C1 segment of cervical spinal cord (tissue), 14 donors: ENCODE measurements at places on chromosomes 3 and 15.
A peak's percentile ranks its signal among the peaks of the same experiment; 100 is the strongest.

GRCh38 chr3:40055361-40055760 is 246.0 kb downstream of the MYRIP start:
- DNase-seq, result no peak

GRCh38 chr15:90104551-90104950 is 2.3 kb upstream of the IDH2 start:
- no peak for DNase-seq

- no peak for DNase-seq
These were observed 3.6 kb downstream of the LRRC57 start for GRCh38 chr15:42544853-42545629.

DNA sequence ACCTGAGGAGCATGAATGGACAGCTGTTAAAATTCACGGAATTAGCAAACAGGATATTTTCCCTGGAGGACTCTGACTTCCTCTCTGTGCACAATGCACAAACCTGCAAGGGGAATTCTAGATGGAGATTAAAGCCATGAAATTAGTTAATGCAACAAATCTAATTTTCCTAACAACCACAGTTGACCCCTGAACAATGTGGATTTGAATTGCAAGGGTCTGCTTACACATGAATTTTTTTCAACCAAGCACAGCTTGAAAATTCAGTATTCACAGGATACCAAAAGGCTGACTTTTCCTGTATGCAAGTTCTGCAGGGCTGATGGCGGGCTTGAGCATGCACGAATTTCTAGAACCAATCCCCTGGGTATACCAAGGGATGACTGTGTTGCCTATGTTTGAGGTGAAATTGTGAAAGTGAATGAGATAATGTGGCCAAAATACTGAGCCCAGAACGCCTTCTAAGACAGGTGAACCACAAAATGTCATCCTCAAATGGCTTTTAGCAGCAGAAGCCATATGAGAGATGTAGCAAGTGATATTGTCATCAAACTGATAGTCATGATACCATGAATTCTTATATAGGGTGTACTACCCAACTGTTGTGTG is 52.5 kb downstream of the COL8A1 start:
- DNase-seq, result no peak

GRCh38 chr3:62874711-62875557 is at the start of gene CADPS:
Gene CADPS, minus strand, starts transcription at chr3:62875416. Its CDS starts 387 bp downstream, at chr3:62875029.
- DNase-seq, result peak; percentile 23

- DNase-seq, result no peak
These were observed 269.8 kb downstream of the DIPK2A start for GRCh38 chr3:144241404-144241803.

GRCh38 chr3:62159056-62159708 is 214.2 kb downstream of the FEZF2 start:
- DNase-seq, result no peak

- no peak for DNase-seq
These were observed 232.1 kb downstream of the IGSF11 start for GRCh38 chr3:118802325-118803095.

- DNase-seq, result no peak
These were observed 10.9 kb upstream of the ULK4 start for GRCh38 chr3:41972802-41973201.

- DNase-seq, result no peak
These were observed 538.2 kb downstream of the FOXP1 start for GRCh38 chr3:71045212-71045916.

DNA sequence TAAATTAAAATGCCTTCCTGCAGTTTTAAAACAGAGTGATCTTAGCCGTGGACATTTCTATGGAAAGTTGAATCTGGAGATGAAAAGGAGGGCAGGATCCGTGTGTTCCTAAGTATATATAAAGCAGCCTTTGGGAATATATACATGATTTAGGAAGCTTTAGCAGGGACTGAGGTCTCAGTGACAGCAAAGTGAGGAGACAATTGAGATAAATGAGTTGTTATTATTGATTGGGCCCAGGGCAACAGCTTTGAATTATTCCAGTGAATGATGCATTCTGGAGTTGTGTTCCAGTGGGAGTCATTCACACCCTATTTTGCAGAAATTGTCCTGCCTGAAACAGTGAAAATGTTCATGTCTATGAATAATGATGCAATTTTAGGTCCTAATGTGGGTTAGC is 281.4 kb downstream of the BCHE start:
- no peak for DNase-seq

DNA sequence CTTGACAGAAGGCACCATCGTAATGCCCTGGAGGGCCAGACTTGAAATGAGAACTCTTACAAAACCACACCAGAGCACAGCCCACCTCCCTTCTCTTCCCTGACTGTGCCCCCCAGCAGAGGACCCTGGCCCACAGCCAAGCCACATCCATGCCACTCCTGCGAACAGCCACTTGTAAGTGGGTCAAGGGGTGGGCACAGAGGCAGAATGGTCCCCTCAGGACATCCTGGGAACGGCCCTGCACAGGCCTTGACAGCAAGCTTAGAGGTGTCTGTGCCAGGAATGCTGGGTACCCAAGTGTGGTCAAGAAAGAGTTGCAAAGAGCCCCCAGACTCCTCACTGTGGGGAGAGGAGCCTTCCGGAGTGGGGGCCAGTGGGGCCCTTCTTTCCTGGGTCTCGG is 33.3 kb downstream of the HCN4 start:
- DNase-seq, result no peak

DNA sequence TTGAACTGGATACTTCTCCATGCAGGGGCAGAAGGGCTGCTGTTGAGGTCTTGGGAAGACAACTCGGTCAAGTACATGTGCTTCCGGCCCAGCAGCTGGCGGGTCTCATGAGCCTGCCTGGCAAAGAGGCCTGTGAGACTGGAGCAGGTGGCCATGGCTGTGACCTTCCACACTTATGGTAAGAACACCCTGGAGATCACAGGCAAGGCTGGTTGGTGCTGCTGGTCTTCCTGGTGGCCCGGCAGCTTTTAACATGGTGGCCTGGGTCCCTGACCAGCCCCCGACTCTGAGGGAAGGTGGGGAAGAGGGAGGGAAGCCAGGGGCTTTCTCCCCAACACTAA is 15.4 kb downstream of the CHRD start:
- DNase-seq, result no peak

GRCh38 chr3:27194861-27195483 is 174.2 kb downstream of the NEK10 start:
- no peak for DNase-seq

- DNase-seq, result no peak
These were observed 6.6 kb downstream of the ZBED2 start for GRCh38 chr3:111588527-111588926.

DNA sequence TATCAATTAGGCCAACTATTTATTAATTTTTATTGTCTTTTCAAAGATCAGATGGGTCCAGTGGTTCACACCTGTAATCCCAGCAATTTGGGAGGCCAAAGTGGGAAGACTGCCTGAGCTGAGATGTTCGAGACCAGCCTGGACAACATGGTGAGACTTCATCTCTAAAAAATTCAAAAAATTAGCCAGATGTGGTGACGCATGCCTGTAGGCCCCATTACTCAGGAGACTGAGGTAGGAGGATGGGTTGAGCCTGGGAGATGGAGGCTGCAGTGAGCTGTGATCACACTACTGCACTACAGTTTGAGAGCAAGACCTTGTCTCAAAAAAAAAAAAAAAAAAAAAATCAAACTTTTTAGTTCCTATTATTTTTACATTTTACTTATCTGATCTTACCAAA is 8.2 kb downstream of the AP3S2 start:
- DNase-seq, result no peak

GRCh38 chr3:4571690-4572334 is 78.7 kb downstream of the ITPR1 start:
- DNase-seq, result no peak

GRCh38 chr3:159904911-159905310 is 83.7 kb upstream of the IL12A start:
- no peak for DNase-seq

GRCh38 chr15:74345051-74345450 is 22.4 kb downstream of the CYP11A1 start:
- no peak for DNase-seq

DNA sequence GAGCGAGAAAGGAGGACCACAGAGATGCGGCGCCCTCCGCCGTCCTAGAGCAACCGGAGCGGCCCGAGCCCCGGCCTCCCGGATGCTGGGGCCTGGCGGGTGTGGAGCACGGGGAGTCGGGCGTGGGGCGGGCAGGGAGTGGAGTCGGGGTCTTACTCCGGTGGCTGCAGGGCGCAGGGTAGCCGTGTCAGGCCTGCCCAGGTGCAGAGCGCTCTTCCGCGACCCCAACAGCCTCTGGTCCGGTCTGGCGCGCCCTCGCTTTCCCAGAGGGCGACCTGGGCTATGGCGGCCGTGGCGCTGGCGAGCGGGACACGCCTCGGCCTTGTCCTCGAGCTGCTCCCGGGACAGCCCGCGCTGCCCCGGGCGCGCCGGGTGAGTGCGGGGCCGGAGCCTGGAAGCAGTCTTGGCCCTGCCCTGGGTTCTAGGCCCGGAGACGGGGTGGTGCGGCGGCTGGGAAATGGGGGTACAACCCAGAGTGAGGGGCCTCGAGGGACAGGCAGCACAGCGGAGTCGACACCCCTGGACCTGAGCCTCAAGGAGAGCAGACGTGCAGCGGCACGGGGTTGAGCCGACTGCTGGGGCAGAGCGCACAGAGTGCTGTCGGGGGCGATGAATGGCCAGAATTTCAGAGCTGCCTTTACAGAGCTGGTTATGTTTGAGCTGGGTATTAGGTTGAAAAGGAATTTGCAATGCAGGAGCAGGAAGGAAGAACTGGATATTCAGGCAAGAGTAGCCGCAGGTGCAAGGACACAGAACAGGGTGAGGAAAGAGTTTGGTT is at the start of gene ZNF662:
Gene ZNF662, plus strand, starts transcription at position 73 of the 778 bp plus-strand sequence. CDS start 1,973 bp downstream, outside the sequence.
- DNase-seq, result peak; percentile 79

- peak; percentile 23 for DNase-seq
These were observed 429.0 kb upstream of the ATP11B start for GRCh38 chr3:182364323-182364722.

DNA sequence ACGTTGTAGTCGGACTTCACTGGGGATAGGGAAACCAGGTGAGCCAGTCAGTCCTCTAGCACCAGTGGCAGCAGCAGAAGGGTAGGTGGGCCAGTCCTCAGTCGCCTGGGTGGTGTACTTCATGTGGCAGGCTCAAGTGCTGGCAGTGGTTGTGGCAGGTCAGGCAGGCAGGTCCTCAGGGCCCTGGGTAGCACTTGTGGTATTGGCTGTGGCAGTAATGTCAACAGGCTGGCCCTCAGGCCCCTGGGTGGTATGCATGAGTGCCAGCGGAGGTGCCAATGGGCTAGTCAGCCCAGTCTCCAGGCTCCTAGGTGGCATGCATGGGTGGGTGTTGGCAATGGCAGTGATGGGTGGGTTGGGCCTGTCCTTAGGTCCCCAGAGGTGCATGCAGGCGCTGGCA is 40.6 kb downstream of the FAIM start:
- DNase-seq, result no peak

DNA sequence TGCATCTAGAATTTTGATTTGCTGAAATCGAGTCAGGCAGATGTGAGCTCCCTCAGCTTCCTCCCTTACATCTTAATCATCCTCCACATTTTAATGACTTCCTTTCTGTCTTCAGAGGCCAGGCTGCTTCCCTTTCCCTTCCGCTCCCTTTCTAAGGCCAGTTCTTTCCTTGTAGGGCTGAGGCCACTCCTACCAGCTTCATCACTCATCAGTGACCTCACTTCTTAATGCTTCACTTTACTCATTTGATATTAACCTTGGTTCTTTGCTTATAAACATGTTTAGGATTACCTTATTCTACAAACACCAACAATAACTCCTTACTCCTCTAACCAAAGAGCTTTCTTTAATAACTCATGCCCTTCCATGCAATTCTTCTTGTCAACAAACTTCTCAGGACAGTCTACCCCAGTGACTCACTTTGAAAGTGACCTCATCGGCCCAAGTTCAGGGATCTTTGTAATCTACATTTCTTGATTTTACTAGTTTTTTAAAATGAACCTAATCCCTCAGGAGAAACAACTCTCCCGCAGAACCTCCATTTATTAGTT is 23.9 kb downstream of the ILDR1 start:
- no peak for DNase-seq

DNA sequence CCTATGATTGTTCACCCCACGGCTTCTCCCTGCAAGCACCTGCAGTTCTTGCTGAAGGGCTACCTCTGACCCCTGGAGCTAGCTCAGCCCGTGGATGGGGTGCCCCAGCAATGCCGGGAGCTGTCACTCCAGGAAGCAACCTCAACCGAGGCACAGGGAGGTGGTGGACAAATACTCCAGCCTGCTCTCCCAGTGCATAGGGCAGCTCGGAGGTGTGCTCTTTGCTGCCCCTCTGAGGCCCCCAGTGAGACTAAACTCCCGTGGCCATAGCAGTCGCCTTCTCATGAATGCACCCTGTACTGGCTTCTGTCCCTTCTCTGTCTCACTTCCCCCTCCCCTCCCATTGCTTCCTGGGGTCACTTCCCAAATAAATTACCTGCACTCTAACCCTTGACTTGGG is 48.5 kb downstream of the LINGO1 start:
- DNase-seq, result no peak

- DNase-seq, result no peak
These were observed 4.6 kb downstream of the P2RY1 start for GRCh38 chr3:152839511-152839910.

- no peak for DNase-seq
These were observed 630 bp downstream of the LXN start for GRCh38 chr3:158671821-158672214.

DNA sequence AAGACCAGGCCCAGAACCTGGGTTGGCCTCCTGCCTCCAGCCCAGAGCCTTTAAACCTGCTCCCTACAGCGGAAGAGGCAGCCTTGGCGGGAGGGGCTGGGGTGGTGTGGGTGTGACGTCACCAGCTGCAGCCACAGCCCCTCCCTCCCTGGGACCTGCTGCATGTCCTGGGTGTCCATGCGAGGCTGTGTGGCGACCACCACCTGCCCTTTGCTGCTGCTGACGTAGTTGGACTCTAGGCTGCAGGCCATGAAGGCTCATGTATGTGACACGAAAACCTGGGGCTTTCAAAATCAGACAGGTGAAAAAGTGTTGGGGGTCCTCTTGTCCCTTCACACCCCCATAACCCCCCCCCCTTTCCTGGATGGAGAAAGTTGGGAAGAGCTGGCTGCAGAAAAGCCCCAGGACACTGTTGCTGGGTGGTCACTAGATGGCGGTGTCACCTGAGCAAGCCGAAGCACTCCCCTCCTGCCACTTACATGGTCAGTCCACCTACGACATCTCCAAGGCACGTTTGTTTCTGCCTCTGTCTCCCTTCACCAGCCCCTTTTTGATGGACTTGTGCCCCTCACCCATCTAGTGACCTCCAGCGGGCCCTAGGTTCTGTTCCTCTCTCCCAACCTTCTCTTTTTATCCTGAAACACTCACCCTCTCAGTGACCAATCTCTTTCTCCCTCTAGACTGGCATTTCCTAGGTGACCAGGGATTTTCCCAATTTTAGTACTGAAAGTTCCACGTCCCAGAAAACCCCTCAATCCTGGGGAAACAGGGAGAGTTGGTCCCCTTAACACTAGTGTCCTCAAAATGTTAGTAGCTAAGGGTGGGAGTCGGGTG is 35.2 kb downstream of the SLC6A20 start:
- DNase-seq, result no peak

GRCh38 chr3:14716591-14716990 is 41.6 kb downstream of the C3orf20 start:
- no peak for DNase-seq

DNA sequence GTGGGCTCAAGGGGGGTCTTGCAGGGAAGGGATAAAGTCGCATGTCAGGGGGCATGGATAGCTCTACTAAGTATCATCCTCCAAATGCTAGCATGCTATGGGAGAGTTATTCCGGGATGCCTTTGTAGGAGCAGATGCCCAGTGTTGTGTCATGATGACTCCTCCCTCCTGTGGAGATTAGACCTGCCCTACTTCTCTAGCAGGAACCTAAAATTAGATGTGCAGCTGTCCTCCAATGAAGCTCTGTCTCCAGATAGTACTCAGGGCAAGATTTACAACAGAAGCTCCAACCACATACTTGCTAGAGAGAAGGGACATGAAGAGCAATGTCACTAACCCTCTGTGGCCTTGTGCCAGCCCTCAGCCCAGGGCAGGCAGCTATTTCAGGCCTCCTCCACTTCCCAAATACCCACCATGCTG is 82.5 kb downstream of the AGBL1 start:
- DNase-seq, result peak; percentile 9
